ENCODE measurements at places on chromosomes 1 and 21.

DNA sequence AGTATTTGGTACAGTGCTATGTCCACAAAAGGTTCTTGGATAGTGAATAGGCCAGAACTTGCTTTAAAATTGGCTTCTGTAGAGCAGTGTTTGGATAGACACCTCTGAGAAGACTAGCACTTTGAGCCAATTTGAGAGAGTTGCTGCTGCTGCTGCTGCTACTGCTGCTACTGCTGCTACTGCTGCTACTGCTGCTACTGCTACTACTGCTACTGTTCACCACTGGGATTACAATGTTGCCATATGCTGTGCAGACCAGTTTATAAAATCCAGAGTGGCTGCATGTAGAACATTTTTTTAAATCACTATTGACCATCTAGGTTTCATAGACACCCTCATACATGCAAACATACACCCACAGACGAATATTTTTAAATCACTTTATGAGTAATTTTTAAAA lies 15.3 kb downstream of the GORAB start:
- no peak for DNase-seq

- no peak for DNase-seq
These were observed 146.9 kb downstream of the MIS18A start for GRCh38 chr21:32131960-32132359.

DNA sequence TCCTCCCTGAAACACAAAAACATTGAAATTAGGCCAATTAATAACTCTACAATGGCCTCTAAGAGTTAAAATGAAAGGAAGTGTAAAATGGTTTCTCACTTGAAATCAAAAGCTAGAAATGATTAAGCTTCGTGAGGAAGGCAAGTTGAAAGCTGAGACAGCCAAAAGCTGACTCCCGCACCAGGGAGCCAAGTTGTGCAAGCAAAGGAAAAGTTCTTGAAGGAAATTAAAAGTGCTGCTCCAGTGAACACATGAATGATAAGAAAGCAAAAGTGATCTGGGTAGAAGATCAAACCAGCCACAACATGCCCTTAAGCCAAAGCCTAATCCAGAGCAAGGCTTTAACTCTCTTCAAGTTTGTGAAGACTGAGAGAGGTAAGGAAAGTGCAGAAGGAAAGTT lies 22.8 kb downstream of the CYYR1 start:
- no peak for DNase-seq

DNA sequence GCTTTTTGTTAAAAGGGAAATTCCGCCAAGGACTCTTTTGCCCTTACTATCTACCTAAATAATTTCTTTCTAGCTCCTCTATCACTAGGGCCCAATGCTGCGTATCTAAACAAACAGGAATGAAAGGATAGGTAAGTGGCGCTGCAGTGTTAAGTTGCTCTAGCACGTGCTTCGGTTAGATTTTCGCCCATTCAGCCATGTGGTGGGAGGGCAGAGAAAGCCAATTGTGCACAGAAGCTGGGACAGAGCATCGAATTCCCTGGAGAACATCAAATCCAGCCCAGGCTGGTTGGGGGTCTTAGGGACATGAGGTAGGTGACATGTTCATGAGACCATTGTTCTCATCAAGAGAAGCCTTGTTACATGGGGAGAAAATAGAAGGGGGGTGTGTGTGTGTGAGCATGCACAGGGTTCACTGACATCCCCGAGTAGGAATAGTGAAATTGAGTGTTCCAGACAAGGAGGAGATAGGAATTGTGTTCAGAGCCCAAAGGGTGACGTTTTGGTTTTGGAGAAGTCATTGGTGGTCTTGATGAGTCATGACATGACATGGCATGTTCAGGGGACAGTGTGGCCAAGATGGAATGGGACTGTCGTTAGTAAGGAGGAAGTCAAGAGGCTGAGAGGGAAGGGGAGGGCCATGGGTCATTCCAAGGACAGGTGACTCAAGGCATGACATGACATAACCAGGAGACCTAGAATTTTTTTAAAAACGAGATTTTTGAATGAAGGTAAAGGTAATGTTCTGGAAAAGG lies 107.1 kb downstream of the TLR5 start:
- DNase-seq, result no peak

GRCh38 chr21:46202592-46203202 lies 18.4 kb upstream of the SPATC1L start:
- no peak for DNase-seq

- DNase-seq, result no peak
These were observed 36.6 kb upstream of the SSX2IP start for GRCh38 chr1:84726593-84727499.

GRCh38 chr1:56285554-56286402 lies 293.6 kb downstream of the PLPP3 start:
- DNase-seq, result no peak

Measured in AML-193 (cell line).